SHP77 (cell line): ENCODE measurements at places on chromosomes 6 and 20.

GRCh38 chr20:4119854-4120209, 104.5 kb upstream of the RNF24 start:
- no peak for DNase-seq

- peak; percentile 57 for DNase-seq
Measured at GRCh38 chr6:150142670-150143515, at the start of gene PPP1R14C. Gene PPP1R14C (plus strand): TSS chr6:150143044. CDS start chr6:150143193, 149 bp downstream.

DNA sequence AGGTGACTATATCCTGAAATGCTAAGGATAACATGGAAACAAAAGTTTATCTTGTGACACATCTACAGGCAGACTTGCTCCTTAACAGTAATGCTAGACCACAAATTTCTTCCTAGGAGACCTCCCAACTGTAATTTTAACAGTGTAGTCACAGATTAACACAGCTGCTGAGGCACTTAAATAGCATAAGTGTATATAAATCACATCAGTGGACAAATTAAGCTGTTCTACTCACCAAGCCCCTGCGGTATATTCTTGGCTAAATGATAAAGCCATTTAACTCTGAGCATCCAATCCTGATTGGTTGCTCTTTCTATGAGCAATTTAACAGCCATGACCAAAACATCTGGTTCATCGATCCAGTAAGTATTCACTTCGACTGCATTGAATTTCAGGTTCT, 73.3 kb upstream of the LYRM2 start:
- no peak for DNase-seq

- DNase-seq: no peak
Measured at GRCh38 chr6:18153311-18153703, 1.6 kb downstream of the TPMT start.

DNA sequence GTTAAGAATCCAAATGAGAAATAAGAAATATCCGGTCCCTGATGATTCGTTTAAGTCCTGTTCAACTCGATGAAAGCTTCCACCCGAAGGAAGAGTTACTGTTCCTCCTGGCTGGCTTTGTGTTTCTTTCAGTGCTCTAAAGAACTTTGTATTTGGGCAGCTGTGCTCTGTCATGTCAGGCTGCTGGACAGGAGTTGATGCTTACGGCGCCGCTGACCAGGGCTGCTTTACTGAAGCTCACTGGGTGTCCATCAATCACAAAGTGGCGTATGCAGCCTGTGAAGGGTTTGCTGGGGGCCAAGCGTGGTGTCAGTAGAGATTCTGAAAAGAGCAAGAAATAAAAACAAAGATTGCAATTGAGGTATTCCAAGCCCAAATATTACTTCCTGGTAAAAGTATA, 21.9 kb downstream of the FAM229B start:
- DNase-seq: no peak

GRCh38 chr6:73580247-73581149, 59.7 kb upstream of the EEF1A1 start:
- DNase-seq: peak; percentile 28
